ENCODE measurements at places on chromosomes 5 and 9.

- peak; percentile 79 for DNase-seq
Measured at GRCh38 chr9:126514037-126514821, 99.5 kb upstream of the LMX1B start.

DNA sequence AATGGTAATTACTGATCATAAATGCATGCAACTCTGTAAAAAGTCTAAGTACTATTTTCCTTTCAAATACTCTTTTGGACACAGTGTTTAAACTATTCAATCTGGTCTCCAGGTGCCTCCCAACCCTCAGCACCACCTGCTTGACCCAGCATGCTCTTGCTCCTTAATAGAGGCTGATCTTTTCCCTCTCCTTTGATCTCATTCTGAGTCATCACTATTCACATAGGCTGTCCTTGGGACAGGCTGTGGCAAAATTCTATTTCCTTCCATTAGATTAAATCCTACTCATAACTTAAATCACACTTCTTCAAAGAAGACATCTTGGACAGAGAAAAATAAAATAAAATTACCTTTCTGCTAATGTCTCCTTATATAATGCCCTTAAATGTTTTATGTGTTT, 199.4 kb upstream of the ST8SIA4 start:
- DNase-seq, result no peak

- no peak for DNase-seq
Measured at GRCh38 chr5:174736331-174736721, 11.9 kb downstream of the MSX2 start.

GRCh38 chr5:143145243-143146160, 258.0 kb downstream of the NR3C1 start:
- DNase-seq, result no peak

- DNase-seq, result no peak
Measured at GRCh38 chr5:104071887-104072286, 509.3 kb upstream of the NUDT12 start.

DNA sequence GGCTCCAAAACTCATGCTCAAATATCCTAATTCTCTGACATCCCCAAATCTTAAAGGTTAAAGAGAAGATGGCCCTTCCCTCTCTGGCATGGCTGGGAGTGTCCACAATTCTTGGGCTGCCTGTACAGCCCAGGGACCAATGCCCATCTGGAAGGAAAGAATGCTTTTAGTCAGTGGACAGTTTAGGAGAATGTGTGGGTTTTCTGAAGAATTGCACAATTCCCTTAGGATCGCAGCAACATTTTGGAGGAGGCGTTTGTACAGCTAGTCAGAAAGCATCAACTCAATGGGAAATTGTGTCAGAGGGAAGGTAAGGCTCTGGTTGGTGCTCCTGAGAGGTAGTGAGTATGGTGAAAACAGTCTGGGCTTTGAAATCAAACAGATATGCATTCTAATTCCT, 15.0 kb downstream of the FAM193B start:
- DNase-seq, result no peak

- no peak for DNase-seq
Measured at GRCh38 chr9:89427621-89428221, 70.2 kb downstream of the SEMA4D start.

GRCh38 chr9:69945671-69946141, 97.9 kb upstream of the MAMDC2 start:
- no peak for DNase-seq
